ENCODE measurements at places on chromosomes 13 and 19.

- no peak for DNase-seq
Measured at GRCh38 chr13:109384491-109385241, 401.7 kb downstream of the IRS2 start.

DNA sequence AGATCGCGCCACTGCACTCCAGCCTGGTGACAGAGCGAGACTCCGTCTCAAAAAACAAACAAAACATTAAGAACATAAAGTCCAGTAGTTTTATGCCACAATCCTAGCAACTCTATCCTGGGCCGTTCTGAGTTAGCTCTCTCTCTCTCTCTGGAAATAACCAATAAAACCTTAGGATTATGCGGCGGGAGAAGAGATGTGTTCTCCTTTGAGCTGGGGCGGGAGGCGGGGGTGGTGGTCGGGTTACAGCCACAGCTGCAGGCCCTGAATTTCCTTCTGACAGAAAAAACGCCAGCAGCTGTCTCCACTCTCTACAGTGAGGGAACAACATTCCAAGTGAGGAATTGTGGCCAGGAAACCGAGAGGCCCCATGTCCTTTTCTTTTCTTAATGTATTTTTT, 9.1 kb upstream of the PNMA8A start:
- peak; percentile 39 for DNase-seq

DNA sequence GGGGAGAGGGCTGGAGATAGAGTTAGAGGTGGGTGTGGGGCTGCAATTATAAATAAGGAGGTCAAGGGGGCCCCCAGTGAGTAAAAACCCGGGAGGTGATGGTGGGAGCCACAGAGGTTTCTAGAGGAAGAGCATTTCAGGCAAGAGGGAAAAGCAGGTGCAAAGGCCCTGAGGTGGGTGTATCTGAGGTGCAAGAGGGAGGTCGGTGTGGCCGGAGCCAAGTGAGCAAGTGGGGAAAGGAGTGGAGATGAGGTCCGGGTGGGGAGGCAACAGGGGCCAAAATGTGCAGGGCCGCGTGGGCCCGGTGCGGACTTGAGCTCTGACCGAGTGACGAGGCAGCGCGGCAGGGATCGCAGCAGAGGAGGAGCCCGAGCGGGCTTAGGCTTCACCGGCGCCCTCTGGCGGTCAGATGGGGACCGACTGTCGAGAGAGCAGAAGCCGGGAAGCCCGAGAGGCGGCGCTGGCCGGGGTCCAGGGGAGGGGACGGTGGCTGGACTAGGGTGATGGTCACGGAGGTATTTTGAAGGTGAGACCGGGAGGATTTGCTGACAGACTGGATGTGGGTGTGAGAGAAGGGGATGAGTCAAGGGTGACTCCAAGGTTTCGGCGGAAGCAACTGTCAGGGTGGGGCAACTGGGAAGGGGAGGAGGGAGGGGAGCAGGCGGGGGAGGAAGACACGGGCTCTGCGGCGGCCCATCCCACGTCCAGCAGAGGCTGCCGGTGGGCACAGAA, 17.7 kb upstream of the SPACA4 start:
- peak; percentile 83 for DNase-seq

- no peak for DNase-seq
Measured at GRCh38 chr13:35903075-35903474, 228.1 kb downstream of the DCLK1 start.

GRCh38 chr13:51339354-51339753, at the start of gene SERPINE3:
TSS of gene SERPINE3 (plus strand) at chr13:51339691. CDS start at chr13:51341092, 1,401 bp downstream.
- DNase-seq: no peak

GRCh38 chr19:56146904-56147303, 5.8 kb downstream of the ZNF444 start:
- DNase-seq: no peak

- DNase-seq: no peak
Measured at GRCh38 chr19:50628146-50628545, 11.5 kb downstream of the SYT3 start.
